ENCODE measurements at places on chromosomes 1 and 21. TPM values are rescaled to one million over a fixed set of nuclear protein-coding genes. Genes with fewer than 3 reads are reported as not detected.

NMNAT2 gene
- not detected for total RNA-seq

PLA2G2F gene
- not detected for total RNA-seq

- no peak for DNase-seq
Observed at GRCh38 chr1:50936321-50936720, 23.7 kb downstream of the FAF1 start.

- no peak for DNase-seq
Observed at GRCh38 chr1:95201905-95202304, 32.1 kb upstream of the RWDD3 start.

RXFP4 gene
- total RNA-seq, result not detected

DNA sequence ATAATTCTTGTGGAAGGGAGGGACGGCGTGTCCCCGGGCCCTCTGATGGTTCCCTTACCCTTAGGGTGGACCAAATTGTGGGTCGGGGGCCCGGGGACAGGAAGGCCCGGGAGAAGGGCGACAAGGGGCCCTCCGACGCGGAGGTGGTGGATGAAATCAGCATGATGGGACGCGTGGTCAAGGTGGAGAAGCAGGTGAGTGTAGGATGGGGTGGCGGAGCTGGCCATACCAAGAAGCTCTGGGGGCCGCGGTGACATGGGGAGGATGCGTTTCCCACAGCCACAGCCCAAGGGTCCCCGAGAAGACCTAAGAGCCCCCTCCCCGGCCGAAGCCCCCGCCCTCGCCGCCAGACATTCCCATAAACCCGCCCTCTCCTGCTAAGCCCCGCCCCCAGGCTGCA, 24.6 kb downstream of the CITED4 start:
- DNase-seq, result no peak

MTHFR gene
- 9.6 TPM for total RNA-seq

SGIP1 gene
- not detected for total RNA-seq

SNX27 gene
- total RNA-seq, result 27.2 TPM
